ENCODE measurements at places on chromosomes 5 and 9. TPM values are rescaled to one million over a fixed set of nuclear protein-coding genes. Genes with fewer than 3 reads are reported as not detected.

The LCN9 gene
- total RNA-seq: not detected

The SV2C gene
- total RNA-seq: not detected

The HTR1A gene
- total RNA-seq: not detected

GRCh38 chr9:109176963-109177362 is 9.9 kb upstream of the FRRS1L start:
- peaks cover 11% of the 10 kb centered on the region for H3K4me1 ChIP-seq
- peaks cover 33% of the 10 kb centered on the region for H3K27me3 ChIP-seq
- H3K4me3 ChIP-seq: no peak overlapping the region

DNA sequence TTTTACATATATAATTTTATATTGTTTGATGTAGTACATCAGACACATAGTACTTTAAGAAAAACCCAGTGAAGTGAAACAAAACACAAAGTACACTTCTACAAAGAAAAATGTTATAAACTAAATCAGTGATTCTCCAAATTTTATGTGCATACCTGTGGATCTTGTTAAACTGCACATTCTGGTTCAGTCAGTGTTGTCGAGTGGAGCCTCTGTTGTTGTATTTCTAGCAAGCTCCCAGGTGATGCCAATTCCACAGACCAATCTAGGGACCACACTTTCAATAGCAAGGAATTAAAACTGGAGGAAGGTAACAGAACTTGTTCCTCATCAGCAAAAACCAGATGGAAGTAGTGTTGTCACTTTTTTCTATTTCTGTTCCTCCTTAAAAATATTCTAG is 183.8 kb upstream of the CD180 start:
- no peak overlapping the region for H3K27ac ChIP-seq
- no peak overlapping the region for H3K4me3 ChIP-seq
- DNase-seq: no peak
- no peaks in the 10 kb centered on the region for H3K36me3 ChIP-seq

GRCh38 chr9:129094387-129095169 is 13.7 kb downstream of the DOLPP1 start:
- no peak overlapping the region for H3K4me3 ChIP-seq
- no peaks in the 10 kb centered on the region for H3K4me1 ChIP-seq
- peaks cover 7% of the 10 kb centered on the region for H3K36me3 ChIP-seq
- H3K27ac ChIP-seq: no peak overlapping the region
- no peaks in the 10 kb centered on the region for H3K27me3 ChIP-seq

- no peaks in the 10 kb centered on the region for H3K36me3 ChIP-seq
- H3K4me1 ChIP-seq: peaks cover 13% of the 10 kb centered on the region
- DNase-seq: no peak
Observed at GRCh38 chr5:96337048-96337781, 95.8 kb downstream of the PCSK1 start.

- H3K4me3 ChIP-seq: no peak overlapping the region
- H3K27ac ChIP-seq: no peak overlapping the region
- no peaks in the 10 kb centered on the region for H3K36me3 ChIP-seq
- H3K4me1 ChIP-seq: peaks cover under 1% of the 10 kb centered on the region
Observed at GRCh38 chr9:137506702-137507171, 43.5 kb downstream of the PNPLA7 start.

Data from activated CD4-positive, alpha-beta T cell treated with anti-CD3 and anti-CD28 coated beads, Interleukin-2, amount 10 ng/mL, durations not matched to agents 24 days and 14 days (primary cell).